Erythroblast (primary cell): ENCODE measurements at places on chromosomes 1 and 21.
A peak's percentile ranks its signal among the peaks of the same experiment; 100 is the strongest.

DNA sequence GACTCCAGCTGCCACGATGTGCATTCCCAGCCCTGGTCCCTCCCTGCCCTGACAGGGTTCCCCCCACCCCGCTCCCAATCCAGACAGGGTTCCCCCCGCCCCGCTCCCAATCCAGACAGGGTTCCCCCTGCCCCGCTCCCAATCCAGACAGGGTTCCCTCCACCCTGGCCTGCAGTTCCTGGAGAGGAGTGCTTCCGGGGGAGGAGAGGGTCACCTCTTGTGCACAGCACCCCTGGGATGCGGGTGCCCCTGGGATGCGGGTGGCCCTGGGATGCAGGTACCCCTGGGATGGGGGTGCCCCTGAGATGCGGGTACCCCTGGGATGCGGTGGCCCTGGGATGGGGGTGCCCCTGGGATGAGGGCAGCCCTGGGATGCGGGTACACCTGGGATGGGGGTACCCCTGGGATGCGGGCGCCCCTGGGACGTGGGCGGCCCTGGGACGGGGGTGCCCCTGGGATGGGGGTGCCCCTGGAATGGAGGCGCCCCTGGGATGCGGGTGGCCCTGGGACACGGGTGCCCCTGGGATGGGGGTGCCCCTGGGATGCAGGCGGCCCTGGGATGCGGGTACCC lies 36.7 kb upstream of the SLC19A1 start:
- DNase-seq = no peak

DNA sequence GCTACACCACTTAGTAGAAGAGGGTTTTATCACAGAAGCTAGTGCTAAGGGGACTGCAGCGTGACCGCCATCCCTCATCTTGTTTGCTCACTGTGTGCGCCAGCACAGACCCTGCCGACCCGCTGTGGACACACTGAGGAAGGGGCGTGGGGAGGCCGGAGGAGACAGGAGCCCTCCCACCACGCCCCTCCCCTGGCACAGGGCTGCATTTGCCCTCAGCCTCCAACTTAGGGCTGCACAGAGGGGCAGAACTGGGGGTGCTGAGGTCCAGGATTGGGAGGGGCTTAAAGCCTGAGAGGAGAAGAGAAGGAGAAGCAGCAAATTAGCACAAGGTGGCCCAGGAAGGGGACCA lies 37.2 kb downstream of the RRP1 start:
- no peak for DNase-seq

DNA sequence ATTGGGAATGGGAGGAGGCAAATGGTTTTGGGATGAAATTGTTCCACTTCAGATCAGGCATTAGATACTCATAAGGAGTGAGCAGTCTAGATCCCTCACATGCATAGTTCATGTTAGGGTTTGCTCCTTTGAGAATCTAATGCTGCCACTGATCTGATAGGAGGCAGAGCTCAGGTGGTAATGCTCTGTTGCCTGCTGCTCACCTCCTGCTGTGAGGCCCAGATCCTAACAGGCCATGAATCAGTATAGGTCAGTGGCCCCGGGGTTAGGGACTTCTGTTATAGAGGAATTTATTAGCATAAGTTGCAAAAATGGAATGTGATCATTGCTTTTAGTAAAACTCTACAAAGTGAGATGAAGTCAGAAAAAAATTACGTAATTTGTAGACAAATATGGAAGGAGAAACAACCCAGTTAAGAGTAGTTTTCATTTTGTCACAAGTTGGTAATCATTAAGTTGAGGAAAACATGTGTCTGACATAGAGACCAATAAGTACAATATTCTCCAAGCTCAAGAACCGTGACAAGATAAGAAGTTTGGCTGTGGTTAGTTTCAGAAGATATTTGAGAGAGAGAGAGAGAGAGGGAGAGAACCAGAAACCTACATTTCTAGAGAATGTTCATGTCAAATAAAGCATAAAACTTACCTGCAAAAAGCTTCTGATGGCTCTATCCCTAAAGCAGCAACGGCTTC lies 689.7 kb upstream of the PRMT6 start:
- no peak for DNase-seq

DNA sequence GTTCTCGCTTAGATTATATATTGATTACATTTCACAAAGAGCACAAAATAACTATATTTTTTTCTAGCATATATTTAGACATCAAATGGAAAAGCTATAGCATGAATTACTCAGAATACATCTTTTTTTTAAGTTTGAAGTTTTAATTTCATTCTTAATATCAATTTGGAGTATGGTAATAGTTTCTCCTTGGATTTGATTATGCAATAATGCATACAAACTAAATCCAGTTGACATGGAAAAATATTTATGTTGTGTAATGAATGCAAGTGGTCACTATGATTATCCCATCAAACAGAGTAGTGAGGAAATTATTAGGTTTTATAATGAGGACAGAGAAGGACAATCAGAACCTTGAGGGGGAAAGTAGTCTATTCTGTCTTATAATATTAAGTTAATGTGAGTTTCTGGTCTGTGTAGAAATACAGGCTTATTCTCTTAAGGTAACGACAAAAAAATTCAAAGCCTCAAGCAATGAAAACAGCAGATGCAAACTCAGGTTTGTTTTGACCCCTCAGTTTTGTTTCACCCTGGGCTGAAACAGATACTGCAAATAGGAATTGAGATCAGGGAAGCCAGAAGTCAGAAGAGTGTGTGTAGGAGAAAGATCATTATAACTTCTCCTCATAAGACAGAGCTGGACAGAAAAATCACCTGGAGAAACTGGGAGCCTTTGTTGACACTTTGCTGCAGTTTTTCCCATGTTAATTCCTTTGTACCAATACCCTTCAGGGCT lies 23.7 kb downstream of the LRRC8B start:
- DNase-seq = no peak

GRCh38 chr1:55600242-55600641 lies 385.1 kb upstream of the USP24 start:
- no peak for DNase-seq

DNA sequence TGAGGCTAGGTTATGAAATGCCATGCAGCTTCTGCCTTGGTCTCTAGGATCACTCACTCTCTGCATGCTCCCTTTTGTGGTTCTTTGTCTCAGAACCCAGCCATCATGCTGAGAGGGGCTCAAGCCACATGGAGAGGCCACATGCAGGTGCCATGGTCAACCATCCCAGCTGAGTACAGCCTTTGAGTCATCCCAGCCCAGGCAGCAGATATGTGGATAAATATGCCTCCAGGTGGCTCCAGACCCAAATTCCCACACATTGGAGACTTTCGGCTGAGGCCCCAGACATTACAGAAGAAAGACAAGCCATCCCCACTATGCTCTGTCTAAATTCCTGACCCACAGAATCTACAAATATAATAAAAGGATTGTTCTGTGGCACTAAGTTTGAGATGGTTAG lies 102.0 kb downstream of the LHX9 start:
- no peak for DNase-seq

GRCh38 chr1:53197291-53198200 lies 922 bp downstream of the CPT2 start:
- no peak for DNase-seq

- no peak for DNase-seq
Observed at GRCh38 chr1:180524160-180524914, 22.0 kb upstream of the ACBD6 start.

DNA sequence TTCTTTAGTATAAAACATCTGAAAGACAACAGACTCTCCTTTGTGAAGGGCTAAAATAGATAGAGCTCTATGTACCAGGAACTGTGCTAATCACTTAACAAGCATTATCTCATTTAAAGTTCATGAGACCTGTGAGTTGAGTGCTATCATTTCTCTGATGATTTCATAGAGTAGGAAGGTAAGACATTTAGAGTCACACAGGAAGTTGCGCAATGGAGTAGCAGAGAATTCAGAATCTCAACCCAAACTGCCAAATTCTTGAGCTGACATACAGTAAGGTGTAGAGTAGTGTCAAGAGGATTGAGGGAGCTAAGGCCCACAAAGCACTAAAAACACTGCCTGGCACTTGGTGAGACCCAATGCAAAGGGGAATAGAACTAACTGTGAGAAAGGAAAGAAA lies 384.3 kb downstream of the NTNG1 start:
- DNase-seq = no peak

- DNase-seq = no peak
Observed at GRCh38 chr1:244626709-244627108, 26.2 kb upstream of the DESI2 start.

- DNase-seq = no peak
Observed at GRCh38 chr1:99726818-99727217, 39.6 kb downstream of the FRRS1 start.

GRCh38 chr21:29407571-29407970 lies 108.8 kb downstream of the BACH1 start:
- DNase-seq = no peak

- DNase-seq = no peak
Observed at GRCh38 chr1:215263636-215264035, 181.1 kb downstream of the KCNK2 start.

GRCh38 chr1:50272912-50273311 lies 150.3 kb downstream of the DMRTA2 start:
- no peak for DNase-seq

DNA sequence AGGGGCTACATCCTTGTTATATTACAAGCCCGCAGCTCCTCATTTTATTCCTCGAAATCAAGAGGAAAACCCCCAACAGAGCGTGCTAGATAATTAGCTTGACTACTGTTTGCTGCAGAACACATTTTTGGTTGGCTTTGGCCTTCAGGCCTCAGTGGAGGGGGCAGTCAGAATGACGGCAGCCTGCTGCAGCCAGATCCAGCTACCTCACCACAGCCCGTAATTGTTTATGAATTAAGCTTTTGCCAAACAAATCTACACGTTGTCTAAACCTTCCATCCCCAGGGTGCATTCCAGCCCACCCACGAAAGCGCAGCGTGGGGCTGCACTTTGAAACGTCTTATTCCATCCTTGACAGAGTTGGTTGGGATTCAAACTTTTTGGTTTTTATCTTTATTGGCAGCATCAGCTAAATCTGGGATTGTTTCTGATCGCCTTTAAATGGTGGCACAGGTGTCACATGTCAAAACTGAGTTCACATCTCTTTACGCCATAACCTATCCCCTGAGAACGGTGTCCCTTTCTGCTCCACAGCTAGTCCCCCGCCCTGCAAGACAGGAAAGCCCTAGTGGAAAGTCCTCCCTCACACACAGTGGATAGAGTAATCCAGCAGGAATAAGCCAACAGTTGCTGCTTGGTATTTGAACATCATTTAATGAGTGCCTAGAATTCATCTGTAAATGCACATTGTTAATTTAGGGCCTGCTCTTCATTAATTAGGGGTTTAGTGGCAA lies 195.5 kb downstream of the LMO4 start:
- DNase-seq = no peak

DNA sequence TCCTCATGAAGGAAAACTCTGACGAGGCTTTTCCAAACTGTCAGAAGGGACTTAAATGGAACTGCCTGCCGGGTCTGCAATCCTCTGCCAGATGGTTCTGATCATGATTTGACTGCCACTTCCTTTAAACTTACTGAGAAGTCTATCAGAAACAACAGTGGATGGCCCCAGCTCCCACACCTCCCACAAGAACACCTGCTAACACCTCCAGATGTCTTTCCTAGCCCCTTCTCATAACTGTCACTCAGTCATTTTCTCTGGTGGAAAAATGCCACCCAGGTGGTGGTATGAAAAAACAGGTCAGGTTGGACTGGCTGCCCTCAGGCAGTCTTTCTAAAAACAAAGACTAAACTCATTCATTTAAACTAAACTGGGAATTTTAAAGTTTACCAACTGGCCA lies 66.7 kb upstream of the ABCD3 start:
- DNase-seq = no peak

- DNase-seq = no peak
Observed at GRCh38 chr21:46431884-46432488, 26.7 kb upstream of the DIP2A start.

GRCh38 chr1:93876244-93876643 lies 2.8 kb downstream of the DNTTIP2 start:
- DNase-seq = no peak

DNA sequence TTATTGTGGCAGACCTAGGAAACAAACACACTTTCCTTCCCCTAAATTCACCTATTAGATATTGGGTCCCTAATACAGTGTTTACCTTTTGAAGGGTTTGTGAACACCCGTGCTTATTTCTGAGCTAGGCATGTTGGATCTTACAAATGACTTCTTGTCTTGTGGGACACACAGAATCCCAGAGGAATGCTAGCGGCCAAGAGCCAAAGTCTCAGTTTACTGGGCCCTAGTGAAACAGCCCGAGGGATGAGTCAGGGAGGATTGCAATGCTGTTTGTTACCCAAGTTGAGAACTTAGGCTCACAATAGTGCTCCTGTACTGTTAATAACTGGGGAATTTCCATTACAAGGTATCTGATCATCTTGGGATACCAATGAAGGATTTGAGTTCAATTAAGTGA lies 100.1 kb upstream of the AKT3 start:
- no peak for DNase-seq

DNA sequence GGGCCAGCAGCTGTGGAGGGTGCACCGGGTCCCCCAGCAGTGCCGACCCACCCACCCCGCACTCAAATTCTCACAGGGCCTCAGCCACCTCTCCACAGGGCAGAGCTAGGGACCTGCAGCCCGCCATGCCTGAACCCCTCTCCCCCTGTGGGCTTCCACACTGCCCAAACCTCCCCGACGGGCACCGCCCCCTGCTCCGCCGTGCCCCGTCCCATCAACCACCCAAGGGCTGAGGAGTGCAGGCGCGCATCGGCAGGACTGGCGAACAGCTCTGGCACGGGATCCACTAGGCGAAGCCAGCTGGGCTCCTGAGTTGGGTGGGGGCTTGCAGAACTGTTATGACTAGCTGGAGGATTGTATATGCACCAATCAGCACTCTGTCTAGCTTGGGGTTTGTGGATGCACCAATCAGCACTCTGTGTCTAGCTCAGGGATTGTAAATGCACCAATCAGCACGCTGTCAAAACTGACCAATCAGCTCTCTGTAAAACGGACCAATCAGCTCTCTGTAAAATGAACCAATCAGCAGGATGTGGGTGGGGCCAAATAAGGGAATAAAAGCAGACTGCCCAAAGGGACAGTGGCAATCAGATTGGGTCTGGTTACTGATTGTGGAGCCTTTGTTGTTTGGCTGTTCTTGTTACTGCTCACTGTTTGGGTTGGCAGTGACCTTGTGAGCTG lies 12.4 kb upstream of the RCAN3 start:
- no peak for DNase-seq

GRCh38 chr1:81832573-81832972 lies 31.8 kb downstream of the ADGRL2 start:
- DNase-seq = no peak

DNA sequence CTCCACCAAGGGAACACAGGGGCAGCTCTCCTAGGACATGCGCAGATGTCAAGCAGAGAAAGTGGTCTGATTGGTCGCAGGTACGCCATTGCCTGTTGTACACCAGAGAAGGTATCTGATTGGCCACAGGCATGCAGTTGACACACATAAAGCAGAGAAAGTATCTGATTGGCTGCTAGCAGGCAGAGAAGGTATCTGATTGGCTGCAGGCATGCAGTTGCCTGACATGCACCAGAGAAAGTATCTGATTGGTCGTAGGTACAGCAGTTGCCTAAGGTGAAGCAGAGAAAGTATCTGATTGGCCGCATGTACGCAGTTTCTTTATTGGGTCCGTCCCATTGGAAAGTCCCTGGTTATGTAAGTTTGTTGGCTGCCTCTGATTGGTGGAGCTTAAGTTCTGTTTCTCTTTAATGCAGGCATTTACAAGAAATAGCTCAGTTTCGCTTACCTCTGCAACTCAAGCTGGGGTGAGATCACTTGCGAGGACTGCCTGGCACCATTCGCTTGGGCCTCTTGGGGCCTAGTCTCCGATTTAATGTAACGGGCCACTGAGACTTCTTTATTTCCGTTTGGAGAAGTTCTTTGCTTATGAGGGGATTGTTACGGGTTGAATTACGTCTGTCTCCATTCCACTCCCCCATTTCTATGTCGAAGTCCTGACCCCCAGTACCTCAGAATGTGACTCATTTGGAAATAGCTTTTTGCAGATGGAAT lies 74.2 kb downstream of the SIK1 start:
- peak; percentile 37 for DNase-seq

GRCh38 chr1:19169642-19170041 lies 40.4 kb downstream of the UBR4 start:
- peak; percentile 21 for DNase-seq
